Hematopoietic multipotent progenitor cell (in vitro differentiated cells): ENCODE measurements at places on chromosomes 4 and X.

DNA sequence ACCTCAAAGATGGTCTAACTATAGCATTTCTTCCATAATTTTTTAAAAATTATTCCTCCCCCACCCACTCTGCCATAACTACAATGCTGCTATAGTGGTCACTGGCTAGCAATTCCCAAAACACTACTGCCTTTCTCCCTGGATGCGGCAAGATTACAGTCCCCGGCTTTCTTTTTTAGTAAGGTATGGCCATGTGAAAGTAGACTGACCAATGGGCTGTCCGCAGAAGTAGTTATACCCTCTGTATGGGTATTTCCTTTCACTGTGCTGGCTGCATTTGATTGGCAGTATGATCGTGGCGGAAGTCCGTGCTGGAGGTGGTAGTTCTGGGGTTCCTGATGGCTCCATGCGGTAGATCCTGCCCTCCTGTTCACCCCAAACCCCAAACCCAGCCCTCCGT lies 166.0 kb downstream of the FBXO8 start:
- DNase-seq = no peak

DNA sequence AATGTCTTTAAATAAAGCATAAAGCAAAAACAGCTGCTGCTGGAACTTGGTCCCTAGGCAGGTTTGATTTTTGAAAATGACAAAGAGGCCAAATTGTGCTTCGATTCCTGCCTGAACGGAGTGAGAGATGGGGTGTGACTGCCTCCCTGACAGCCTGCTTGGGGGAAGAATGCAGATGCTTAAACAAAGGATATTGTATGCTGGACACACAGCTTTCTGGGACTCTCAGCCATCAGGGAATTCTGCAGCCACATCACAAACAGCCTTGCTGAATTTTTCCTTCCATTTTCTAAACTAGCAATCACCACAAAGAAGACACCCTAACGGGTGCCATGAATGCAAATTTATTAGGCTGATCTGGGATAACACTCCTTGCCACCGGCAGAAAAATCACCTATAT lies 83.9 kb upstream of the CPEB2 start:
- DNase-seq = no peak

GRCh38 chrX:45515262-45516215 lies 314.9 kb upstream of the DIPK2B start:
- no peak for DNase-seq

- DNase-seq = no peak
Measured at GRCh38 chr4:184728858-184729257, 5.0 kb downstream of the CENPU start.

DNA sequence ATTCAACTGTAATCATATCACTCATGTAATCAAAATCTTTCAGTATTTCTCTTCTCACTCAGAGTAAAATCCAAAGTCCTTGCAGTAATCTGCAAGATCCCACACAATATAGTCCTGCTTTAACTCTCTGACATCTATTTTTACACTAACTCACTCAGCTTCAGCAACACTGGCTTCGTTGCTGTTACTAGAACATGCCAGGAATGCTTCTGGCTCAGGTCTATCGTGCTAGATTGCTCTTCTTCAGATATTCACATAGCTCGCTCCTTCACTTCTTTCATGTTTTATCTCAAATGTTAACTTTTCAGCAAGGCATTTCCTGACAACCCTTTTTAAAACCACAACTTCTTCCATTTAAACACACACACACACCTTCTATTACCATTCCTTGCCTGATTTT lies 331.7 kb upstream of the HTR2C start:
- no peak for DNase-seq

GRCh38 chrX:70480660-70481018 lies 36.0 kb downstream of the DLG3 start:
- no peak for DNase-seq

GRCh38 chr4:70725633-70726032 lies 3.9 kb downstream of the RUFY3 start:
- DNase-seq = no peak

DNA sequence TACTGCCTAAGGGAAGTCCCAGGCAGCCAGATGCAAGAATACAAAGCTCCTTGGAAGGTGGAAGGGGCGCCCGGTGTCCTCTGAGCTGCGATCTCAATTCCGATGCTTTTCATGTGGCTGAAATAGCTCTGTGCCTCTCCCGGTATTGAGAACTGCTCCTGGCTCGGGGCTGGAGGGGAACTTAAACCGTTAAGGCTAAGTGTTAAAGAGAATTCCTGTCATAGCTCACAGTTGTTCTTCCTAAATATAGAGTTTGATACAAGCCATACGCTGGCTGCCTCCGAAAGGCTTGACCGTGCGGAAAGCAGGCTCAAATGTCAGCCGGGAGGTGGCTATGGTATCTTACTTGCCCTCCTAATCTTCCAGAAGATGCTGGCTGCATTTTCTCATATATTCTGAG lies at the start of gene SMPX:
TSS of gene SMPX (minus strand) at position 157 of the 400 bp plus-strand sequence. CDS start 3,826 bp downstream, outside the sequence.
- DNase-seq = no peak

DNA sequence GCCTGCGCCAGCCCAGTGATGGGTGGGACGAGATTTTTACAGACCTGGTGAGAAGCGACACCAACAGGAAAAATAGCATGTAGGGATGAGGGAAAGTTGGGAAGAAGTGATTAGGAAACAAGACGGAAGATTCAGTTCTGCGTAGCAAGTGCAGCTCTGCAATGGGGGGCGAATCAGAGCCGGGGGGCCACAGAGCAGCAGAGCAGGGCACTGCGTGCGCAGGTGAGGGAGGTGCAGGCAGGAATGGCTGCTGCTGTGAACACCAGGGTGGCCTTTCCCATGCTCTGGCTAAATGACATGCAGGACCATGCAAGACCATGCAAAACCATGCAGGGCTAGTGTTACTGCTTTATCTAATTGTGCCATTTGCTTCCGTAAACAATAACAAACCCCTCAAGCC lies 442.7 kb upstream of the FRG1 start:
- DNase-seq = no peak

- no peak for DNase-seq
Measured at GRCh38 chr4:99826016-99826415, 9.4 kb downstream of the DAPP1 start.

DNA sequence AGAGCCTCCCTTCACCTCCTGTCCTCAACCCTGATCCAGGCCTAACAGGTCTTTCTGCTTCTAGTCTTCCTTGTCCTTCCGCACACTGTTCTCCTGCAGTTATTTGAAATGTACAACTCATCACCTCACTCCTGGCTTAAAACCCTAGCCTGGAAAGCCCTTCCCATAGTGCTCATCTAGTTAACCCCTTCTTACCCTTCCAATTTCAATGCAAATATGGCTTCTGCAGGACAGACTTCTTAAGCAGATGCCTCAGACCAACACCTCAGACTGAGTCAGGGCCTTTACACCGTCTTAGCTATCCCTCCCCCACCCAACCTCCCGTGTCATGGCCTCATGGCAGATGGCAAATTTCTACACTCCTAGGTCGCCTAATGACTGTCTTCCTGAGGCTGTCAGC lies 130.4 kb downstream of the BCOR start:
- no peak for DNase-seq

DNA sequence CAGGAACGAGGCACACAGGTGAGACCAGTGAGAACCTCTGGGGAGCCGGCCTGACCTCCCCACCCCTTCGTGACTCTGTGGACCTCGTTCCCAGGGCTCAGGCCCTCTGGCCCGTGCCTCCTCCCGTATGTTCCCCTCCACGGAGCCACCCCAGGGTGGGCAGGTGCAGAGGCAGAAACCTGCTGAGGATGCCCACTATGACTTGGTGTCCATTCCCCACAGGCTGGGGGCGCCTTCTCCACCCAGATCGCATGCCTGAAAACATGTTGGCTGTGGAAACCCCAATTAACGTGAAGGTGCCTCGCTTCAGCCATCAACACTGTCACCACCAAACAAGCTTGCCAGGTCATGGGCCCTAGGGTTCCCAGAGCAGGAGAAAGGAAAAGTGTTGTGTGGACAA lies 27.0 kb downstream of the BLOC1S4 start:
- no peak for DNase-seq

- DNase-seq = no peak
Measured at GRCh38 chr4:102641793-102642192, 119.0 kb downstream of the MANBA start.

DNA sequence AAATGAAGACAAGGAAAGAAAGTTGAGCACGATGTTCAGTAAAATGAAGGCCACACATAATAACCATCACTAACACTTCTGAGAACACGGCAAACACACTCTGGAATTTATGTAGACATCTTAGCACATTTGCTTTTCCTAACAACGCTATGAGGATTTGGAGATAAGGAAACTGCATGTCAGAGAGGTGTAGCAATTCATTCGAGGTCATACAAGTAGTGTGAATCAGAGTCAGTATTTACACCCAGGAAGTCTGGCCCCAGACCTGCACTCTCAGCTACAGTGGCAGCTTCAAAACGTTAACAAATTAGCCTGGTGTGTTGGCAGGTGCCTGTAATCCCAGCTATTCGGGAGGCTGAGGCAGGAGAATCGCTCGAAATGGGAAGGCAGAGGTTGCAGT lies 253.4 kb downstream of the PDGFC start:
- DNase-seq = no peak

- no peak for DNase-seq
Measured at GRCh38 chr4:154534296-154534695, 15.9 kb downstream of the PLRG1 start.

DNA sequence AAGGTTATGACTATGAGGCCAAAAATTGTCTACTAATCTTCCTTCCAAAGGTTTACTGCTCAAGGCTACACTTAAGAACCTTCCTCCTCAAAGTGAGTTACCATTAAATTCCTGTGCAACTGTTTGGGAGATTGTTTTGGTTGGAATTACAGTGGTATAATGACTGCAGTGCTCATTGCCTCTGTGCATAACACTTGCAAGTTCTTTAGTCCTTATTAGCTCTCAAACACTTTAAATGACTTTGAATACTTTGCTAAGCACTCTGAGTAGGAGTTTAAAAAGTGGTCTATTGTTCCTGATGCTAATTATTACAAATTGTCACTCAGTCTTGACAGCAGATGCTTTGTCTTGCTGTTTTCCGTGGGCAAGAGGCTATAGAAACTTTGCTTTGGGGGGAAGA lies 422.8 kb upstream of the PABPC4L start:
- DNase-seq = no peak

DNA sequence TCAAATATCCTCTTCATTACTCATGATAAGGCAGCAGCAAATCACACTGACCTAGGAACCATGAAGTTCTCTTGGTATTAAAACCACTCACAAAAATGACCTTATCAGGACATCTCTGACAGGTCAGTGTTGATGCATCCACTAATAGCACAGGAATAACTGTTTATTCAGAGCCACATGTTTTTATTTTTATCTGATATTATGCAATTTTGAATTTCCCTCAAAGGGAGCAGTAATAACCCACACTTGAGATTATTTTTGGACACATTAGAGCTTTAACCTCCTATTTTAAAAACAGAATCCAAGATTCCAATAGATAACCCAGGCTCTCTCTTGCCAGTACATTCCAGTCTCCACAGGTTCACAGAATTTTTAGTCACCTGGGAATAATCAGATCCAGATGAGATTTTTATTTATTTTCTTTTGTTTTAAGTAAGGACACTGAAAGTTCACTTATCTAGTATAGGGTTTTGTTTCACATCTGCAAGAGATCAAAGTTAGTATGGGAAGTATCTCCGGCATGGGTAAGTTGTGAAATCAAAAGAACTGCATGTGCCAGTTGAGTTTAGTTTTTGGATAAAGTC lies 36.3 kb upstream of the MYOZ2 start:
- DNase-seq = no peak

- no peak for DNase-seq
Measured at GRCh38 chr4:52560844-52561280, 98.2 kb downstream of the USP46 start.

GRCh38 chrX:118536204-118536603 lies 40.6 kb downstream of the DOCK11 start:
- no peak for DNase-seq

DNA sequence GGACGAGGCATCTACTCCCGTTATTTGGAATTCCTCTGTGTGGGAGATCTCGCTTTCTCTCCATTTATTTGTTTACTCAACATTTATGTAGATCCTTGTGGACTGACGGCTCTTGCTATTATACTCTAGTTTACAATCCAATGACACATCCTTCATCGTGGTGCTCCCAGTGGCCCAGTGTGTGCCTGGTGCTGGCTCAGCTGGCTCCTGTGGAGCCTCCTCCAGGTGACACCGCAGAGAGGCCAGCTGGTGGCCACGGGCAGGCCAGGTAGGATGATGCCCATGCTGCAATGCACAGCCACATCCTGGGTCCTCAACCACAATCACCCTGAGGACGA lies 84.0 kb upstream of the AFAP1 start:
- DNase-seq = no peak

- DNase-seq = peak; percentile 80
Measured at GRCh38 chrX:41334363-41335197, 618 bp downstream of the DDX3X start.

DNA sequence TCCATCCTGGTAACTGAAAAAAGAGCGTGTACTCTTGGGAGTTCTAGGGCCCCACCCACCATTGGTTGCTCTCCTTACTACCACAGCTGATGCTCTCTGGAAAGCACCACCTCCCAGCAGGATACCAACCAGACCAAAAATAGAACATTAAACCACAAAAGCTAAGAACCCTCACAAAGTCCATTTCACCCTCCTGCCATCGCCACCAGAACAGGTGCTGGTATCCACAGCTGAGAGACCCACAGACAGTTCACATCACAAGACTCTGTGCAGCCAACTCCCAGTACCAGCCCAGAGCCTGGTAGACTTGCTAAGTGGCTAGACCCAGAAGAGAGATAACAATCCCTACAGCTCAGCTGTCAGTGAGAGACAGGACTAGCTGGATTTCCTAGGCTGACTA lies 240.6 kb downstream of the PABPC4L start:
- DNase-seq = no peak

GRCh38 chrX:71671043-71671780 lies 3.9 kb downstream of the LOC101059915 start:
- DNase-seq = peak; percentile 23

DNA sequence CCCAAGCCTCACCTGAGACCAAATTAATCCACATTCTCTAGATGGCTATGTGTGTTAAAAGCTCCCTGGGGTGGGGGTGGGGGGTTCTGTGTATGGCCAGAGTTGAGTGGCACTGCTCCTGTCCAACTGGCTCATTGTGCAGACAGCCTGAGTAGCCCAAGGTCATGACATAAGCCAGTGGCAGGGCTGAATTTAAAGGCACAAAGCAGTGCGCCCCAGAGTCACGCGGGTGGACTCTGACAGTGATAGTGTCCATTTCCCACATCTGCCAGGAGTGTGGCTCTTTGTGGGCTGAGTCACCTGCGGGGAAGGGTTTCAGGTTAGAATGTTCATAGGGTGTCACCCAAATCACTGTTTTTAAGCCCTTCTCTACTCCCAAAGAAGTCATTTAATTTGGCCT lies 45.4 kb downstream of the SCD5 start:
- DNase-seq = no peak

- DNase-seq = no peak
Measured at GRCh38 chr4:89036535-89036934, 20.4 kb downstream of the FAM13A start.
